ENCODE measurements at places on chromosomes 6 and 20.

DNA sequence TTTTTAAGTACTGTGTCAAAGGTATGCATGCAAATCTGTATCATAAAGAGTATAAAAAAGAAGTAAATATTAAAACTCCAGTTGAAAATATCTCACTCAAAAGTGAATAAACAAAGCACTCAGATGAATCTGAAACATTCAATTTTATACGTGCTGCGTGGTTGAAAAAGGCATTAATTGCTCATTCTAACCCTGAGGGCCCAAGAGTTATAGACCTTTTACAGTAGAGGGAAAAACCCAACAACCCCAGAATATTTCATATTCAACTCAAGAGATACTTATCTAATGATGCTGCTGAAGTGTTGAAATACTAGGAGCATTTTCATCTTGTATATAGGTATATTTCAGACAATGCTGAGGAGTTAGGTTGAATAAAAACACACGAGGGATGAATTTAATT, 862.8 kb upstream of the CITED2 start:
- no peak for DNase-seq

DNA sequence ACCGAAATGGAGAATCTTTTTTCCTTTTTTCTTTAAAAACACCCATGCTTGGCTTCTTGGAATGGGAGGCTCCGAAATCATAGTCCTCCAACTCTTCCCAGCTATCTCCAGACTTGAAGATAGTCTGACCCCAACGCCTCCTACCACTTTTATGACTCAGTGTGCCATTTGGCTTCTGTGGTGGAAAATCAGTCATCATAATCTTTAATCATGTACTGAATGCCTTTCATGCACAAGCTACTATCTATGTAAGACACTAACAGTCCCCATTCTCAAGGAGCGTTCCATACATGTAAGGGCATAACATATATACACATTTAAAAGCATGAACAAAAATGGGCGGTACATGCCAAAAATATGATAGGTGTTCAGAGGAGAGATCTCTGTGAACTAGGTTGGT, 44.1 kb downstream of the TMEM14B start:
- no peak for DNase-seq

DNA sequence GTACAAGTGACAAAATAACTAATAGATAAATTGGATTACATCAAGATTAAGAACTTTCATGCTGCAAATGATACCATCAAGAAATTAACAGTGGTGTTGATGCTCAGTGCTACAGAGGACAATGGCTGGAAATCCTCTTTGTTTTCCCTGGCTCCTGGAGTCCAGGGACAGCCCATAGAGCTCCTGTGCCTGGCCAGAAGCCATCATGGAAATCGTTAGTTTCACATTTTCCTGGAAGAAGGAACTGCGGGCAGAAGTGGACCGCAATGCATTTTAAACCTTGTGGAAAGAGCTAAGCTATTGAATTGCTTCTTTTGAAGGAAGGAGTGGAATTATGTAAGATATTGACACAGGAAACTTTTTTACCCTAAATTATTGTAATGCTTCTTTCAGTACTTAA, 276.0 kb downstream of the GJA1 start:
- no peak for DNase-seq

- DNase-seq: no peak
Observed at GRCh38 chr6:26593278-26594130, 3.2 kb upstream of the ABT1 start.

DNA sequence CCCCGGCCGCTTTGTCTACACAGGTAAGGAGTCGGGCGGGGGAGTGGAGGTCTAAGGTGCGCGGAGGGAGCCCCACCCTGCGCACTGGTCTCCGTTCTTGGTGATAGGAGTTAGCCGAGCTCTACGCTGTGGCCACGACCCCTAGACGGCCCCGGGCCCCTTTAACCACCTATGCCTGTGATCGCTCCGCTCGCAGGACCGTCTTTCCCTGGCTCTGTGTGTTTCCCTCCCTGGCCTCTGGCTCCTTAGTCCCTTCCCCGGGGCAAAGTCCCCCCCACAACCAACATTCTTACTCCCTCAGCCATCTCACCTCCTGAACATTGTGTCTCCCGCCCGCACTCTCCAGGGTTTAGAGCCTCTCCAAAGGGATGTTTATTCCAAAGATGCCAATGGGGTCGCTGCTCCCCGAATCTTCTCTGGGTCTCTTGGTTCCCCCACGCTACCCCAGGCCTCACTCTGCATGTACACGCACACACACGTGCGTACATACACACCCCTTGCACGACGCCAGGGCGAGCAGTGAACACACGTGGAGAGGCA, 50.4 kb downstream of the CPXM1 start:
- no peak for DNase-seq

GRCh38 chr20:38167851-38168760, 3.0 kb upstream of the TGM2 start:
- DNase-seq: peak; percentile 37

DNA sequence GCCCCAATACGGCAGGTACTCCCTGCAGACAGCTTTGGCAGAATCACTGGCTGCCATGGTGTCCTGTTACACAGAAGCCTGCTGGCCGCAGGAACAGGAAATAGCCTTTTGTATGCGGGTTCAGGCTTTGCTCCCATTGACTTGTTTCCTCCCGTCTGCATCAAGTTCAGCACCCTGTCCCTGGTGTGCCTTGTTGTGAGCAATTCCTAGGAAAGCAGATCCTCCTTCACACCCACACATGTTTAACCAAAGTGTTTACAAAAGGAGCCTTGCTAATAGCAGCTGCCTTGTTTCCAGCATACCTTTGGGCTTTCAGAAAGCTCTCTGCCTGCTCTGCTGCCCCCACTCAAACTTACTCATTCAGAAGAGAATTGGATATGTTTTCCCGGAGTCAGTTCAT, 127.2 kb upstream of the SUPT3H start:
- no peak for DNase-seq

GRCh38 chr6:20670750-20671149, 136.5 kb downstream of the CDKAL1 start:
- DNase-seq: no peak

DNA sequence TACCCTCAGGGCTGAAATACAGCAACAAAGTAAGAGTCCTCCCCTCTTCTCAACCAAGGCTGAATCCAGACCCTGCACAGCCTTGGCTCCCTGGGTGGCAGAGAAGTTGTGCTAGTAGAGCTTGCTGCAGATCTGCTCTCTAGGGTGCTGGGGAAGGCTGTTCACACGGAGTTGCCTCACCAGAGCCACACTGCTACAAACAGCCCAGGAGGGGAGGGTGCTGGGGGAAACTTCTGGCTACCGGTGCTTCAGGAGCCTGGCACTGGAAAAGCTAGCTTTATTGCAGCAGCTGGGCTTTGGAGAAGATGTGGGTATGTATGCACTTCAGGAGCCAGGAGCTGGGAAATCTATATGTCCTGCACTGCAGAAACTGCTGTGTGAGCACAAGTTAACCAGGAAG, 37.6 kb upstream of the SUPT3H start:
- no peak for DNase-seq

DNA sequence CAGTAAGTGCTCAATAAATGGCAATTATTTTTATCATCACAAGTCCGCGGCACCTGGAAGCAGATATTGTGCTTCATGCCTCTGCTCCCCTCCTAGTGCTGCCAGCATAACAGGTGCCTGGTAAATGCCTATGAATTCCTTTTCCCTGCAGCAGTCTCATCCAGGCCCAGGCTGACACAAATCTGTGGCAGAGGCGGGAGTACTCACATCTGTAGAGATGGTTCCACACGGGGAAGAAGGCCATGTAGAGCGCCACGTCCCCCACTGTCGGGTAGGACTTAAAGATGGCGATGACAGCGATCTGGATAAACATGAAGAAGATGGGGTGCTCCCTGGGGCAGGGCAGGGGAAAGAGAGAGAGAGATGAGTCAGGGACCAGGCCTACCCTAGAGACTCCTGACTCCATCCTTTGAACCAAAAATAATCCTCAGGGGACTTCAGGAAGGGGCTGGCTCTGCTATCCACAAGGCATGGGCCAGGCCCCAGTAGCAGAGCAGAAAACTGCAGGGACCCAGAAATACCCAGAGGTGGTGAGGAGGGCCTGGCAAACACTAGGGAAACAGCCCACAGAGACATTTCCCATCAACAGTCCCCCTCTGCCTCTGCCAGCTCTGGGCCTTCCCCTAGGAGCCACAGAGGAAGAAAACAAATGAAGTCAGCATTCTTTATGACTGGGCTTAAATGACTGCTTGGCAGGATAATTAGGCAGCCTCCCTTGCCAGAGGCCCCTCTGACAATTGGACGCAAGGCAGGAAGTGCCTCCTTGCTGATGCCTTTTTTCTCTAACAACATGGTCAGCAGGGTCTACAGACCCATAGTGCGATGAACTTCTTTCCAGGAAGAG, 23.0 kb downstream of the MAP1LC3A start:
- DNase-seq: peak; percentile 58

GRCh38 chr20:20823476-20823881, 111.0 kb upstream of the RALGAPA2 start:
- no peak for DNase-seq

DNA sequence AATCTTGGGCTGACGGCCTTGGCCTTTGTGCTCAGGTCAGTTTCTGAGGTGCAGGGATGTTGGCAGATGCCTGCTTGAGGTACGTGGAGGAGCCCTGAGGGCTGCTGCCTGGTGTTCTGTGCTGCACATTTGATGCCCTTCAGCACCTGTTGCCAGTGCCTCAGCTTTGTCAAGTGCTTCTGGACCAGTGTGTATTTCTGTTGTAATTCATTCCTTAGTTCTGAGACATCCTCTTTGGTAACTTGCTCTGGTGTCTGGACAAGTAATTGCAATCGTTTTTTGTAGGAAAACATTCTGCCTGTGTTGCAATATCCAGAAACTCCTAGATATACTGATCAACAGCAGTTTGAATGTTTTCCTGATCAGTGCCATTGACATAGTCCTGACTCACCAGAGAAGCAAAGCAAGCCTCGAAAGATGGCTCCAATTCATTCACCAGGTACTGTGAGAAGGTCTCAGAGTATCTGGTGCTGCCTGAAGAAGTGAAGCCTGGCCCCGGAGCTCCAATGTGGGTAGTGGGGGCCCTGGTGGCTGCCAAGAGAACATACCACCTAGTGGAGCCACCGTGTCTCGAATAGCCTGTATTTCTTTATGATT, 26.7 kb downstream of the ZNF337 start:
- no peak for DNase-seq

DNA sequence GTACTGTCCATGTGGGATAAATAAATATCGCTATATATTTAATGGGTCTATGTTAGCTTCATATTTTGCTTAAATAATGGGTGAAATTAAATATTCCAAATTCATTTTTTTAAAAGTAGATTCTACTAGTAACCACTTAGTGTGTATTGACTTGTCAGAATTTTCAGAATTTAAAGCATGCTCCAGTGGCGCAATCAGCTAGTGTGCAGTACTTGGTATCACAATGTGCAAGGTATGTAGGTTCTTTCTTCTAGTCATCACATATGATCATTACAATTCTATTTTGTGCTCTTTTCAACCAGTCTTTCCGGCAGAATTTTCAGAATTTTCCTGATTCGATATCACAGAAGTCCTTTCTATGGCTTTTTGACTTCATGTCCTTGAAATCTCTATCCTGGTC, 32.6 kb downstream of the PDE7B start:
- no peak for DNase-seq

DNA sequence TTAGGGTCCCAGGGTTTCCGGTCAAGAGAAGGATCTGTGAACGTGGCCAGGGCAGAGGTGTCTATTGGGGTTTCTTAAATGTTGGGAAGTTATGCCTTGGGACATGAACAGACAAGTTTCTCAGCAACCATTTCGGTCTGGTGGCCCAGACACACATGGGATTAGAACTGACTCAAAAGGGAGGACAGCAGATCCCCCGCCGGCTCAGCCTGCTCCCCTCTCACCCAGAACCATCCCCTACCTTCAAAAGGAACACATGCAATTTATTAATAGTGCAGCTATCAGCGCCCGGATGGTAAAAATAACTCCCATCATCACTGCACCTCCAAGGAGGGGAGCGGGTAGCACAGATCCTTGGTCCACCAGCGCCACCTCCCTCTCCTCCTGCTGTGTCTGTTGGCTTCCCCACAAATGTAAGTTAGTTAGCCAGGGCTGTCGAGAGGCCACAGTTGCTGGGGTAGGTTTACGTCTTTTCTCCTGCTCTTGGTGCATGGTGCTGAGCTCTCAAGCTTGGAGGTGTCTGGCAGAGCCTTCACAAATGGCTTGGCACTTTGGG, 77.1 kb downstream of the TRAM2 start:
- no peak for DNase-seq

- no peak for DNase-seq
Observed at GRCh38 chr6:3617192-3617631, 134.3 kb downstream of the PXDC1 start.

GRCh38 chr20:46226602-46227001, 81.7 kb downstream of the CDH22 start:
- DNase-seq: peak; percentile 49

DNA sequence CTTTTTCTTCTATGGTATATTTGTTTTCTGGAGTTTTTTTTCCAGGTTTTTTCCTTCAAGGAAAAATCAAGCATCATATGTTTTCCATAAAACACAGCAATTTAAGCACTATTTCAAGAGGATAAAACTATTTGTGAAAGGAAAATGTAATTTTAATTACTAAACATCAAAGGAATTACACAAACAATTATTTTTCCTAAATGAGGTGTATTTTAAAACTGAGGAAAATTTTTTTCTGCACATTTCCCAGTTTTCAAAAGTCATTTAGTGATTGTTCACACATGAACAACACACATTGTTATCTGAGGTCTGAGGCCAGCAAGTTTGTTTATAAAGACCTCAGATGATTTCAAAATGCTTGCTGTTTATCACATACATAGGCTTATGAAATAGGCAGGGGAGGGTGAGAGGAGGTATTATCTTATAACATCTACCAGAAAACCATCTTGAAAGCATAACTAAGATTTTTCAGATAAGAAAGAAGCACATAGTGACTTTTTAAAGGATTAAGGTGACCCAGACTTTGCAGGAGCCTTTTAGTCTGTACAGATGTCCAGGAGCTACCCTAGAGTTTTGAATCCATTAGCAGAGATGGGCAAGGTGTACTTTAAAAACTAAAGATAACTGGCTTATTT, 381.6 kb downstream of the GJA1 start:
- DNase-seq: no peak

DNA sequence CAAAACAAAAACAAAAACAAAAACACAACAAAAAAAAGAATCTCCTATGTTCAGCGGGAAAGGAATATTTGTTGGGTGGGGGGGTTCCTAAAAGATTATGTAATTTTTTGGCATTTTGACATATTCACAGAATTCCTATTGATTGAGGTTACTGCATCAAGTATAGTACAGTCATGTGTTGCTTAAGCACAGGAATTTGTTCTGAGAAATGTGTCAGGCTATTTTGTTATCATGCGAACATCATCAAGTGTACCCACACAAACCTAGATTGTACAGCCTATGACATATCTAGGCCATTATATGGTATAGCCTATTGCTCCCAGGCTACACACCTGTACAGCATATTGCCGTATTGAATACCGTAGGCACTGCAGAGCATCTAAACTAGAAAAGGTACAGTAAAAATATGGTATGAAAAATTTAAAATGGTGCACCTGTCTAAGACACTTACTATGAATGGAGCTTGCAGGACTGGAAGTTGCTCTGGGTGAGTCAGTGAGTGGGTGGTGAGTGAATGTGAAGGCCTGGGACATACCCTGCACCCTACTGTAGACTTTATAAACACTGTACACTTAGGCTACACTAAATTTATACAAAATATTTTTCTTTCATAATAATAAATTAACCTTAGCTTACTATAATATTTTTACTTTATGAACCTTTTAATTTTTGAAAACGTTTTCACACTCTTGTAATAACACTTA, 110.6 kb downstream of the CDKAL1 start:
- no peak for DNase-seq

Data from T1000 (cell line).